ENCODE measurements at places on chromosomes 4 and X.

DNA sequence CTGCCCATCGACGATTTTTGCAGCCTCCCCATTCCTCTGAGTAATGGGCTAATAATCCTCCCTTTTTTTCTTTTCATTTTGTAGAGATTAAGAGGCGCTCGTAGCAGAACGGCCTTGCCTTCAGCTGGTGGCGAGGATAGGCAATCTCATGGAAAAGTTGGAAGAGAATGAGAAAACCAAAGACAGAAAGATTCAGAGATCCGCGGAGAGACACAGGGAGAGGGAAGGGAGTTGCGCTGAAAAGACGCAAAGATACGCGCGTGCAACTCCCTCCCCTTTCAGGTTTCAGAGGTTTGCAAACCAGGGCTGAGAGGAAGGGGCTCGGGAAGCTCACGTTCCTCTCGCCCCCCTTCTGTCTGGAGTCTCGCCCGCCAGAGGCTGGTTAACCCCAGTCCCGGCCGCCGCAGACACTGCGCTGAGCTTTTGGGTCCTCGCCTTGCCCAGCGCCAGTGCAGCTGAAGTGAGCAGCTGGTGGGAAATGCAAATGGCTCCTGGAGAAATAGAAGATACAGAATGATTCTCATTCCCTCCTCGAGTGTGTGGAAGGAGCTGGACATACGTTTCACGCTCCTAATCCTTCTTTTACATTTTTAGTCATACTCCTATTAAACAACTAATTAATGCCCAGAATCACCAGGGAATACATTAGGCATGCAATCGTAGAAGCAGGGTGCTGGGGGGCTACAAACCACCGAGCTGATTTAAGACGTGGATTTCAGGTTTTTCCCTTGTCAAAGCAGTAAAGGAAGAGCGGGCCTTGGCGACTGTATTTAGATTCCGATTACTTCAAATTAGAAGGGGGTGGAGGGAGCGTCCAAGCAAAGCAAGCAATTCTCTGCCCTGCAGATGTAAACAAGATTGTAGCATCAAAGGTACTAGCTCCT lies 16.6 kb upstream of the PITX2 start:
- peak; percentile 80 for DNase-seq

DNA sequence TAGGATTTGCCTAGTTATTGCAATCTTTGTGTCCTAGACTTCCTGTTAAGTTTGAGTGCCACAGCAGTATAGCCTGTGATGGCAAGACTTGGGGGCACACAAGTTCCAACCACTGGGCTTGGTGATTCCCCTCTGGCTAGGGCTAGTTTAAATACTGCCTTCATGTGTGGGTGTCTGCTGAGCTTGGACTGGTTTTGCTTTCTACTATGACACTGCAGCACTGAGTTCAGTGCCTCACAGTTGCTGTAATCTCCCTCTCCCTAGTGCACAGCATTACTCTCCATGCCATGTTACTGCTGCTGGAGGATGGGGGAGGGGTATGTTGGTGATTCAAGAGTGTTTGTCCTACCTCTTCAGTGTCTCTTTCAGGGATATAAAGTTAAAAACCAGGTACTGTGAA lies 379.6 kb downstream of the IL15 start:
- no peak for DNase-seq

DNA sequence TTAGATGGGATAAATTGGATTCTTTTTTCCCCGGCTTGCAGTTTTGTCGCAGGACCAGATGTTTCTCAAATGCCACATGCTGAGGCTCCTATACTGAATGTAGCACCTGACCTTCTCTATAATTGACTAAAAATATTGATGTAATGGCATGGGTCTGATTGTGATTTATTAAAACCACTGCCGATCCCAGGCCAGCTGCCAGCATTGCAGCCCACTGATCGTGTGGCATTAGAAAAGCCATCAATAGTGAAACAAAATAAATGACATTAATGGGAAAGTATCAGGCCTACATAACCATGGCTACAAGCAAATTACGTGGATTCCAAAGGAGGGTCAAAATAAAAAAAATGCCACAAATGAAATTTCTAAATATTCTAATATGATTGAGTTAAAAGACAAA lies 98.7 kb downstream of the MAB21L2 start:
- DNase-seq = no peak

GRCh38 chr4:76200771-76201231 lies 12.8 kb downstream of the SCARB2 start:
- DNase-seq = no peak

- DNase-seq = peak; percentile 68
Observed at GRCh38 chr4:118850488-118851173, 14.7 kb upstream of the SEC24D start.

GRCh38 chrX:39008549-39008948 lies 207.3 kb downstream of the MID1IP1 start:
- DNase-seq = no peak

DNA sequence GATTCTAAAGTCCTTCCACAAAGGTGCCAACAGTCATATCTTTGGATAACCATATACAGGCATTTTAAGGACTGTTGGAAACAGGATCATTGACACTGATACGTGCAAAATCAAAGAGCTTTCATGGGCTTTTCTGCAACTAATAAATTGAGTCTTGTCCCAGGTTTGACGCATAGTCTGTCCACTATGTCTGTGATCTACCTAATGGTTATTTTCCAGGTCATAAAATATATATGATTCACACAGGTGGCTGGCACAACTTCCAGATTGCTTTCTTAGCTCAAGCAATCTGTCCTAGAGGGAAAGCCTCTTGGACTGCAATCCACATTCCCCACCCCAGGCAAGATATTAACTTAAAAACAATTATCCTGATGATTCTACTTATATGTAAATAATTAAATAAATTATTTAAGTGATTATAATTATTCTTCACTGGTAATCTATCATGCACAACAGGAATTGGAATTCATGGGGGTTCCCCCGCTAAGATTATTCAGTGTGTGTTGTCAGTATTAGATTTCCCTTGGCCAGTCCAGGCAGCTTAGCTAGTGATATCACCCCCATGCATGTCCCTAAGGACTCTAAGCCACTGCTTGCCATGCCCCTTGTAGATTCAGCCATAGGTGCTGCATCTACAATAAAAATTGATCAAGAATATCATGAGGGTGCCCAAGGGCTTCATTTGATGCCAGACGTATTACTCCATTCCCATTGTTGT lies 97.8 kb downstream of the TLL1 start:
- DNase-seq = no peak

DNA sequence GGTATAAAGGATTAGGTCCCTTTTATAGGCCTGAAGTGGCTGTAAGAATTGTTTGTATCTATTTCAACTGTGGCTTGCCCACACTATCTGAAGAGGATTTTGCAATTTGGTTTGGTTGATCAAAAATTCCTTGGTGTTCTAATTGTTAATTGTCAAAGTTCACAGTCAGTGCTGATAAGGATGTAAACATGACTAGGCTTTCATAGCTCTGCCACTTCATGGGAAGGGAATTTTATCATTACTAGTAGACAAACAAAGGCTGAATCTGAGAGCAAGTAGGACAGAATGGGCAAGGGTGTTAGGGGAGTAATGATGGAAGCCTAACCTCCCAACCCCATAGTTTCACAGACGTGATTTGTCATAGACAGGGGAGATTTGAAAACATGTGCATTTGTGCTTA lies 1131.7 kb downstream of the SH3BGRL start:
- DNase-seq = no peak

- no peak for DNase-seq
Observed at GRCh38 chr4:109877400-109877799, 29.5 kb downstream of the LRIT3 start.

GRCh38 chrX:118978451-118978850 lies 4.0 kb downstream of the LONRF3 start:
- no peak for DNase-seq

GRCh38 chrX:123348468-123348867 lies 164.4 kb downstream of the GRIA3 start:
- no peak for DNase-seq

GRCh38 chrX:144722307-144722706 lies 525.0 kb upstream of the SPANXN1 start:
- DNase-seq = peak; percentile 63

- no peak for DNase-seq
Observed at GRCh38 chr4:180710628-180711337, 1532.4 kb upstream of the TENM3 start.

DNA sequence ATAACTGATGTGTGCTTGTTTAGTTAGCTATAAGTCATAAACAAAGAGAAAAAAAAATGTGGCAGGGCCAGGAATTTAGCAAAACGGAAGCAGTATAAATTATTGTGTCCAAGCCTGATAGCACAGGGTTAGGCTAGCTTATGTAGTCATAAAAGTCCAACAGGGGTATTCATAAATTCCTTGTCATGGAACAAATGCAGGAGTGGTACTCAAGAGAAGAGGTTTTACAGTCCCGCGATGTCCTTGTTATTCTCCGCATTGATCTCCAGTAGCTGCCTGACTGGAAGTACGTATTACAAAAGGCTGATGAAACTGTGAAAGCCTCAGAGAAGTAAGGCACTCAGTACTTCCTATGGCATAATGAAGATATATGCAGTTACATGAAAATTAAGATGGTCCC lies 336.9 kb upstream of the TRAM1L1 start:
- DNase-seq = no peak

DNA sequence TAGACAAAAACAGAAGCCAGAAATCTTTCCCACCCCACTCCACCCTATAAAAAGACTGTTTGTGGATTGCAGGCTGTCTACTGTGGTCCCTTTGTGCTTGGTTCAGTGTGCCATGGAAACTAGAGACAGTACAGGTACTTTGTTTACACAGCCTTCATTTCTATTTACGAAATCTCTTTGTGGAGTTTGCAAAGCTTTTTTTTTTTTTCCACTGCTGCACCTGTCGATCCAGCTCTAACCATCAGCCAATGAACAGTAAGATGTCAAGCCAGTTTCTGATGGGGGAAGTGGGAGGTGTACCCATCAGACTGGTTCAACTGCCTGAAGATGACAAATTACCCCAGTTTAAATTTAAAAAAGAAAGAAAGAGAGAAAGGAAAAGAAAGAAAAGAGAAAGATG lies 20.2 kb upstream of the LRBA start:
- no peak for DNase-seq

- DNase-seq = no peak
Observed at GRCh38 chr4:27790911-27791310, 930.3 kb downstream of the STIM2 start.

DNA sequence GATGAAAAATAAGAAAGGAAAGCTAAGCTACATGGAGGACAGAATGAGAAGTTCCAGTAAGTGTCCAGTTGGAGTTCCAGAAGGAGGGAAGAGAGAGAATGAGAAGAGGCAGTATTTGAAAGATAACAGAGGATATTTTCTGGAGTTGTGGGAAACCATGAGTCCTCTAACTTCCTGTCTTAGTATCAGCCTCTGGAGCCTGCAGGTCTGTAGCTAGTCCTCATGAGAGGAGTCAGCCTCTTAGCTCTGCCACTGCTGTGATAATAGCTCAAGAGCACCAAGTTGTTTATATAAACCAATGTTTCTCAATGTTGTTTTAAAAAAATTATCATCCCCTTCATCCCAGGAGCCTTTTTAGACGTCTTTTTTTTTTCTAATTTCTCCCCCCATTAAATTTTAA lies 2.4 kb upstream of the PLAC1 start:
- no peak for DNase-seq

DNA sequence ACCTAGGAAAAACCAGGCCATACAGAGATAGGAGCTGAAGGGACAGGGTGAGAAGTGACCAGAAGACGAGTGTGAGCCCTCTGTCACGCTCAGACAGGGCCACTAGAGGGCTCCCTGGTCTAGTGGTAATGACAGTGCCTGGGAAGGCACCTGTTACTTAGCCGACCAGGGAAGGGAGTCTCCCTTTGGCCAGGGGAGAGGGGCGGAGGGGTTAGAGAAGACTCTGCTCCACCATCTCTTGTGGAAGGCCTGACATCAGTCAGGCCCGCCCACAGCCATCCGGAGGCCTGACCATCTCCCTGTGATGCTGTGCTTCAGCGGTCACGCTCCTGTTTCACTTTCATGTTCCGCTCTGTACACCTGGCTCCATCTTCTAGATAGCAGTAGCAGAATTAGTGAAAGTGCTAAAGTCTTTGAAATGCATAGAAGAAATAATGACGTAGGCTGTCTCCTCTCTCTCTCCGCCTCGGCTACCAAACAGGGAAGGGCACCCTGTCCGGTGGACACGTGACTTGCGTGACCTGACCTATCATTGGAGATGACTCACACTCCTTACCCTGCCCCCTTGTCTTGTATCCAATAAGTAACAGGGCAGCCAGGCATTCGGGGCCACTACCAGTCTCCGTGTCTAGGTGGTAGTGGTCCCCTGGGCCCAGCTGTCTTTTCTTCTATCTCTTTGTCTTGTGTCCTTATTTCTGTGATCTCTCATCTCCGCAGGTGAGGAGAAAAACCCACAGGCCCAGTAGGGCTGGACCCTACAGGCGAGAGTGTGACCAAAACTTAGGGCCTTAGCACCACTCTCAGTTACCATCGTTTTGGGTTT lies 26.7 kb downstream of the HTT-AS start:
- peak; percentile 93 for DNase-seq

- DNase-seq = no peak
Observed at GRCh38 chr4:29900336-29900735, 819.8 kb upstream of the PCDH7 start.

DNA sequence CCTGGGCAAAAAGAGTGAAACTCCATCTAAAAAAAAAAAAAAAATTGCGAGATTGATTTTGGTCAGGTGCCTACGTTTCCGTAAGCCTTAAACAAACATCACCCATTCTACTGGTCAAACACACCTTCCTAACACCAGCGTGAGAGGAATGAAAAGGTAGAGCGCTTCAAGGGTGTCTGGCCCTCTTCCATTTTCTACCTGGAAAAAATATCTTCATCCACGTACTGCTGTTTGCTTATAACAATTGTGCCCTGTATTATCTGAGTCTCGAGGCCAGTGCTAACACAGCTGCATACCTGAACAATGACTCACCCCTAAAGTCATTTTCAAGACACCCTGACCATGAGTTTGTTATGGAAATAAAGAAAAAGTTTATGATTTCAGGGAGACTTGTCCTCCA lies 13.9 kb downstream of the TMSB4X start:
- no peak for DNase-seq

DNA sequence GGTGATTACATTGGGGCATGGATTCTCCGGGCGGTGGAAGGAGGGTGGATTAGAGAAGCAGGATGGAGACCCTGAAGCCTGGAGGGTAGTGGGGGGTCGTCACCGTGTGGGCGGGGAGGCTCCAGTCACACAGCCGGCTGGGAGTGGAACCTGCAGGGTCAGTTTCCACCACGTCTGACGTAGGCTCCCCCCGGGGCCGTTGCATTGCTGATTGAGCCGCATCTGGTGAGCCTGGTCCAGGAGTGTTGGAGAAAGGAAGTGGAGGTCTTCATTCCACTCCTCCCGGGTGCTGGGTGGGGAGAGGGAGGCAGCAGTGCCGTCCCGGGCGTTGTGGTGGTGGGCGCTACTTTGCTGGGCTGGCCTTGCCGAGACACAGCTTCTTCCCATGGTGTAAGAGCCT lies 28.1 kb downstream of the TBC1D14 start:
- no peak for DNase-seq

DNA sequence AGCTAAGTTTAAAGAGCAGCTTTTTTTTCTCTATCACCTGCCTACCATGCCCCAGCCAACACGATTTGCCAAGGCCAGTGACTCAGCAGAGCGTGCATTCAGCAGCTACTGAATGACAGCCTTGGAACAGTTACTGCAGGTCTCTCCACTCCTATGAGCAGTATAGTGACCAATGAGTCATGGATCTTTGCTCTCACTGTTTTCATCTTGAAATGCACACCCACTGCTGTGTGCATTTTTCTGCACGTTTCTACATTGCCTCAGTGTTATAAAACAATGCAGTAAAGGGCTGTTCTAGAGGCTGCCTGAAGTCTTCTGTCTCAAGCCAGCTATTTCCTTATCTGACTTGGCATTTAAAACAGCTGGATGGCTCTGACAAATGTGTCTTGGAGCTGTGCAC lies 66.0 kb upstream of the C4orf54 start:
- no peak for DNase-seq
